ENCODE measurements at places on chromosomes 1 and 21.

- DNase-seq: no peak
These were observed 65.2 kb upstream of the DIP2A start for GRCh38 chr21:46393451-46393940.

DNA sequence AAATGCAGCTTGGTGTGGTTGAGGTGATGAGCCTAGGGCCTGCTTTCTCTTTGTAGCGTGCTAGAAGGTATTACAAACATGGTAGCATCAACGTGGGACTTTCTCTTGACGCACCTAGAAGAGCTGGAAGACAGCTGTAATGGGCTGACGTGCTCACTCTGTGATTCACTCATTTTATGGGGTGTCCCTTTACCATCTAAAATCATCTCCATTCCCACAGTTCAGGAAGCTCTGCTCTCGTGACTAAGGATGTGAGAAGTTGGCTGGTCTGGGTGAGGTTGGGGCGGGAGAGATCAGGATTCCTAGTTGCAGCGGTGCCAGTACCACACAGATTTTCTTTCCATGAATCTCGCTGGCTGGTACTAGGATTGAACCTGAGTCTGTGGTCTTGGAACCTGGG, 4.2 kb downstream of the HTR6 start:
- no peak for DNase-seq

- peak; percentile 95 for DNase-seq
These were observed 6.5 kb downstream of the URB1 start for GRCh38 chr21:32386195-32386870.

DNA sequence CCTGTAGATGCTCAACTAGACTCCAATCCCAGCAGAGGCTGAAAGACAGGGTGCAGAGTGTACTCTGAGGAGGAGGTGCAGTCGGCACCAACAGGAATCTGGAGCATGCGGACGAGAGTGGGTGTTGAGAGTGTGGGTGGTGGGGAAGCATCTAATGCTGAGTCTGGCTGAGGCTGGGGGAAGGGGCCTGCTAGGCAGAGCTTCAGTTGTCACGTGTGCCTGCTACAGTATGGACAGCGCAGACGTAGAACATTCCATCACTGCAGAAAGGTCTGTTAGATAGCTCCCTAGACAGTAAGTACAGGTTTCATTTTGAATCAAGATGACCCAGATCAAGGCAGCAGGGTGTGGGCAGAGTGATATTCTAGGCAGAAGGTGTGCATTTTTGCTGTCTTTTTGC, 23.1 kb downstream of the SNAP47 start:
- no peak for DNase-seq

DNA sequence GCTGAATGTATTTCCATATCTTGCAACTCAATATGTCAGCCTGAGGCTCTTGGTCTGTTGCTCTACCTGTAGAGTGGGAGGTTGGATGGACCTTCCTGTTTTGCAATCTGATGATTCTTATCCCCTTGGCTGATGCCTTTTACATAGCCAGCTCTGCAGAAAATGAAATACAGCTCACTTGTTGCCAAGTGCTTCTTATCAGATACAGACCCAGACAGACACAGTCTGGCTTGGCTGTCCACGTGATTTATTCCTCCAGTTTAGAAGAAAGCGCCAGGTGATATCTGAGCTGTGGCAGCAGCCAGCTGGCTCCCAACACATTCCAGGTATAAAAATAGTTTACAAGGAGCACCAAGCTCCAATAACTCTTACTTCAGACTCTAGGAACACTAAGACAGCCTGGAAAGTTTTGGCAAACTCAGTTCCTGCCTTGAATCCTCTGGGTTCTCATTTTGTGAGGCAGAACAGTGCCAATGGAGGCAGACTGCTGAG, 479.2 kb upstream of the USP24 start:
- DNase-seq: peak; percentile 35

DNA sequence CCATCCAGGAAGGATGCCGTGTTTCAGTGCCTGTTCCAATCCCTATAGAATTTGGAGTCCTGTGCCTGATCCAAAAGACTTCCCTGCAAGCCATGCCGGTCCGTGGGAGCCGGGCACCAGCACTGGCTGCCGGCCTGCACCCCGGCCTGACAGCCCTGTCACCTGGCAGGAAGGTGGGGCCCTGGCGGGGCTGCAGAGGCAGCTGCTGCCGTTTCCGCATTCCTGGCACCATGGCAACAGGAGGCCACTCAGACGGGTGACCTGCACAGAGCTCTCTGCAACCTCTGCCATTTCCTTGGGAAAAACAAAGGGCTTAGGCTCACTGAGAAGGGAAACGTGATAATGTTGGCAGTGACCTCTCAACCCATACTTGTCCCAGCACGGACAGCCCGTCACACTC, 63.2 kb upstream of the TMEM51 start:
- DNase-seq: peak; percentile 53

- no peak for DNase-seq
These were observed 91.4 kb downstream of the HMCN1 start for GRCh38 chr1:185825556-185825955.

GRCh38 chr21:45482899-45483821, 59.1 kb downstream of the SLC19A1 start:
- no peak for DNase-seq

DNA sequence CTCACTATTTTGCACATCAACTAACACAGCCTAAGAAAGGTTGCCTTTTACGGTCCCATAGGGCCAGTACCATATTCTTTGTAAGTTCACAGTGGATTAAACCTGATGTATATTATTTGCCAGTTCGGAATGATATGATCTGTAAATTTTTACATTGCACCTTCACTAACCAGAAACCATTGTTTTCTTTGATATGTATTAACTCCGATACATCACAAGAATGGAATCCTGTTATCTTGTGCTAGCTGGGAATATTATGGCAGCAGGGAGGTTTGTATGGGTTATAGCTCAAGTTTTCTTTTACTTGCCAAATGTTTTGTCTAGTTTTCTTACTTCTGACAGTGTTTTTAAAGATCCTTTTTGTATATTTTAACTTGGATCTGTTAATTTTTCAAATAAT, 51.4 kb upstream of the S1PR1 start:
- DNase-seq: no peak

- no peak for DNase-seq
These were observed 3.7 kb downstream of the UCK2 start for GRCh38 chr1:165831146-165831545.

DNA sequence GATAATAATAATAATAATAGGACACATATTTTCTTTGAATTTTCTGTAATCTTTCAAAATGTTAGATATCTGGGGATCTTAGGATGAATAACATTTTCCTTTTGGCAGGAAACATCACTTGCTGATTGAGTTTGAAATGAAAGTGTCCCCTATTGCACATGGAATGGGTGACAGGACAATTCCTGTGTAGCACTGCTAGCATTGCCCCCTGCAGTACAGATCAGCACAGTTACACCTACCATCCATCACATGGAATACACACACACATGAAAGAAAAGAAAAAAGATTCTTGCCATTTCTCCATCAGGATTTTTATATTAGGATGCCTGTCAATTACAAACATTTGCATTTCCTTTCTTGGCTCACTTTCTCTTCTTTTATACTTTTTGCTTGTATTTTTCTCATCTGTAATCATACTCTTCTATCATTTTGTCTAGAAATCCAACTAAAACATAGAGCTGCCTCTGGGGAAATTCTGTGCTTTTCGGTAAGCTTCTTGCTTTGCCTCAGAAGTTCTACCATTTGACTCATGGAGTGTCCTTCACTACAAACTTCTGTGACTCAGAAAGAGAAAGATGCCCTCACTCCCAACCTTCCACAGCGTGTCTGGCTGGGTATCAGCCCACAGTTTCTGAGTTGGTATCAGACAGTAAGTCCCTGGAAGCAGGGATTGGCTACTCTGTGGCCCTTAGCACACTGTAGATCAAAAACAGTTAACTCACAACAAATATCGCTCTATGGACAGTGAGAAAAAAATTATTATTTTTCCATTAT, 641.2 kb downstream of the PTPRC start:
- DNase-seq: peak; percentile 32

DNA sequence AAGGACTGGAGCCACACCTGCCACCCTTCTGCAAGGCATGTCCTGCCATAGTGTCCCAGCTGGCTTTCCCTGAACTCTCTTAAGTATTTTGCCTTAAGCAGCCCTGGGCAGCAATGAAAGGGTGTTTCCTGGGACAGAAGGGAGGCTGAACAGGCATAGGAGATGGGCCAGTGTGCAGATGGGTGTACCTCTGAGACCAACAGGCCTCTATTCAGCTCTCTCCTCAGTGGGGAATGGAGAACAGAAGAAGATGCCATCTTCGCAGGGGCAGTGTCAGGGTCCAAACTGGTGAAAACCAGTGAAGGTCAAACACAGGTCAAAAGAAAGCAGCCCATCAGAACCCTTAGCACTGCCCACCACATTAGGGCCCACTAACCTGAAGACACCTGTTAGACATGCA, 53.2 kb downstream of the FAM78B start:
- no peak for DNase-seq

- DNase-seq: no peak
These were observed 10.9 kb downstream of the H3-3A start for GRCh38 chr1:226073184-226073950.

GRCh38 chr1:204382714-204383083, 23.0 kb upstream of the PLEKHA6 start:
- no peak for DNase-seq

DNA sequence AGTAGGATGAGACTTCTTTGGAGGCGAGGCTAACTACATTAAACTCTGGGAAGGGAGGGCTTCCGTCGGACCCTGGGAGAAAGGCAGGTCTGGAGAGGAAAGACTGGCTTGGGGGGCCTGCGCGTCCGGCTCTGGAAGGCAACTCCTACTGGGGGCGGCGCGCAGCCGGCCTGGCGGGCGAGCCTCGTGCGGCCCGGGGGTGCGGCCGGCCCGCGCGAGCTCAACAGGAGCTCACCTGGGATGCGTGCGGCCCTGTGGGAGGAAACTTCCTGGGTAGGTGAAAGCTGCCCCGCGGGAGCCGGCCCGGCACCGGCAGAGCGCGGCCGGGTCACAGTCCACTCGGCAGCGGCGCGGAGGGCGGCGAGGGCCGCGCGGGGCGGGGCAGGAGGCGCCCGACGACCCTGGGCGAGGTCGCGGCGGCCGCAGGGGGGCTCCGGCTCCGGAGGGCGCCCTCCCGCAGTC, 449 bp downstream of the EPS15 start:
- DNase-seq: peak; percentile 80

- DNase-seq: no peak
These were observed 65.9 kb upstream of the TIAM1 start for GRCh38 chr21:31409831-31410487.

GRCh38 chr1:7703321-7704213, 67.5 kb upstream of the VAMP3 start:
- DNase-seq: no peak

- peak; percentile 11 for DNase-seq
These were observed 68.1 kb downstream of the EDEM3 start for GRCh38 chr1:184686540-184686939.

DNA sequence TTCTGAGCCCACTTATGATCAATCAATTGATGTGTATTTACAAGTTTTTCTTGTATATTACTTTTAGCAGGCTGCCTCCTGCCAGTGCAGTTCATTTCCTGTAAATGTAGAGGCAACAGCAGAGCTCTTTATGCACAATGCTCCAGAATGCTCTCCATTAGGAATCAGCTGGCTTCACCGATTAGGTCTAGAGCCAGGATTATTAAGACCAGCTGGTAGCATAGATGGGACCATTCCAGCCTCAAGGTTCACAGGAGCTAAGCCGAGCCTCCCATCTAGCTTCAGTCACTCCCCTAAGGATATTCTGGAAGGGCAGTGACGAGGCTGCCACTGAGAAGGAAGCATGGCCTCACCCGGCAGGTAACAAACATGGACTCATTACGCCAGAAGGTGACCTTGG, 36.8 kb downstream of the DHRS3 start:
- DNase-seq: no peak

- DNase-seq: no peak
These were observed 9.2 kb downstream of the NR5A2 start for GRCh38 chr1:200036619-200037270.

GRCh38 chr1:176096015-176096414, 111.1 kb downstream of the COP1 start:
- DNase-seq: no peak

DNA sequence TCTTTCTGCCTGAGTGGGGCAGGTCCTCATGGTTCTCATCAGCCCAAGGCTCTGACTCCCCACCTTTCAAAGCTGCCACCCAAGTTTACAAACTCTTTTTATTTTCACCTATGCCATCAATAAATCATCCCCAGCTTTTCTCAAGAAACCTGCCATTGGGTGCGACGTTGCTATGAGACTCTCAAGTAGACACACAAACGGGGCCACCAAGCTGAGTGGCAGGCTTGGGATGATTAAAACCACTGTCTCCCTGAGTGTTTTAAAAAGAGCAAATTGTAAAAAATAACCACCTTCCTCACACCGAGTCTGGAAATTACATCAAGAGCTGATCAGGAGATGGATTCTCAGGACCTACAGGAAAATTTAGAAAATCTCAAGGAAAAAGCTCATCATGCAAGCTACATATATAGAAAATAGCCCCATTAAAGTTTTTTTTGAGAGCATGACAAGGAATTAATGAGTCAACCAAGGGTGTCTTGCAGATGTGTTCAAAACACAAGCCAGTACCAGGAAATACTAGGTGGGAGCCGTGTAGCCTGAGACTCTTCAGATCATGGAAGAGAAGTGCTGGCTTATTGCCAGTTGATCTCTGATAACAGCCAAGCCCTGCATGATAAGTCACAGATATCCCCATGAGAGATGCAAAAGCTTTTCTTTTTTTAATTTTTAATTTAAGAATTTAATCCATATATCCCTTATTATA, 158.4 kb upstream of the BACE2 start:
- no peak for DNase-seq

DNA sequence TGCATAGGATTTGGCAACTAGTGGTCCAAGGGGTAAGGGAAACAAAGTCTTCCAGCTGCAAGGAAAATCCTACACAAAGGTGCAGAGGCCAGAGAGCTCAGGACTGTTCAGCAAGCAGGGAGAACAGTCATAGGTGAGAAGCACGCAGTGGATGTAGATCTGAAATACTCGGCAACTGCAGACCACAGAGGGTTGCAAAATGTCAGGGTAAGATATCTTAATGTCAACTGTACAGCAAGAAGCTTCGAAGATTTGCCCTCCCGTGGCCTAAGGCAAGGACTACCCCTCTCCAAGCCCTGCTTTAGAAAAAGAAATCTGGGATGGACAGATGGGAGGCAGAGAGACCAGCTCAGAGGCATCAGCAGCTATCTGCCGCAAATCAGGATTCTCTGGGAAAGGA, 153.4 kb upstream of the IRF2BP2 start:
- DNase-seq: no peak

GRCh38 chr1:58762806-58763205, 21.0 kb downstream of the JUN start:
- DNase-seq: peak; percentile 73

- DNase-seq: no peak
These were observed 83.4 kb upstream of the ARHGEF16 start for GRCh38 chr1:3370856-3371703.

DNA sequence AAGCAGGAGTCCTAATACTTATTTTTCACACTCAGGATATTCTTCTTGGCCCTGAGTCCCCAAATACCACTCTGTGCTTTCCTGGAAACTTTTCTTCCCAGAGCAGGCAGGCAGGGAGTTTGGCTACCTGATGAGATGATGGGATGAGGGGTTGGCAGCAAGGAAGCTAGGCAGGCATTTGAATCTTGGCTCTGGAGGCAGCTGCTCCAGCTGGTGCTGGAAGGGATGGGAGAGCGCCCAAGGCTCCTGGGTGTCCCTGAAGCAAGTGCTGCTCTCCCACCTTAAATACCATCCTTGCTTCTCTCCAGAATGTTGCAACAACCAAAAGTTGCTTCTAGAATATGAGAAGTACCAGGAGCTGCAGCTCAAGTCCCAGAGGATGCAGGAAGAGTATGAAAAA, 48.0 kb upstream of the TMEM125 start:
- no peak for DNase-seq

- DNase-seq: no peak
These were observed 76.3 kb downstream of the TOMM20 start for GRCh38 chr1:235052067-235053008.
